ENCODE measurements at places on chromosomes 5 and 9.

- DNase-seq = no peak
Measured at GRCh38 chr5:154727361-154727760, 27.8 kb upstream of the LARP1 start.

DNA sequence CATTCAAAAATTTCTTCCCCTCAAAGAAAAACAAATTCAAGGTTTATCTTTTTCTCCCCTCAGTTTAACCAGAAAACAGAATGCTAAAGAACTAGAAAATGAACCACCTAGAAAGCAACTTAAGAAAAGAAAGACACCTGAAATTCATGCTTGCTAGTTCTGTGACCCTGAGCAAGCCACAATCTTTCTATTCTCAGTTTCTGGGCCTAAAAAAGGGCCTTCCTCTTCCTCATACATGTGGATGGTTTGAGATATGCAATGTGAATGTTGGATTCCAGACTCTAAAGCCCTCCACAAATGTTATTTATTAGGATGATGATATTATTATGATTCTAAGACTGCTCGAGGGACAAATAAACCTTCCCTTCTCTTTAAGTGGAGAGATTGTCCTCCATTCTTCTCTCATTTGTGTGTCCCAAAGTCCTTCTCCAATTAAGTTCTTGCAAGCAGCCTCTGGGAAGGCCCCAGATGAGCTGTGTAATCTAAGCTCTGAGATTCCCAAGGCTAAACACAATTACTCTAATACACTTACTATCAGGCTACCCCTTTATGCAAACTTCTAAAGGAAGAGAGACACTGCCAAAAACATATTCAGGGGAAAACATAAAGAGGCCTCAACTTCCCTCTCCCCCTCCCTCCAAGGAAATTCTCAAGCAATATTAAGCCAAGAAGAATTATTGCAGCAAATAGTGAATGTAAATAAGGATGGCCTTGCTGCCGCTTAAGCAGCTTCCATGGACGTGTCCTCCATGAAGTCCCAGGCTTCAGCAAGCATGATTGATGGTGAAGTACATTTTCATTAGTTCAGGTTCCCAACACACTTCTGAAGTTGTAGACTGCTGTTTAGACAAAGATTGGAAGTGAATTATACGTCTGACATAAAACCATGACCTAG lies 80.2 kb downstream of the PRKACG start:
- DNase-seq = no peak

DNA sequence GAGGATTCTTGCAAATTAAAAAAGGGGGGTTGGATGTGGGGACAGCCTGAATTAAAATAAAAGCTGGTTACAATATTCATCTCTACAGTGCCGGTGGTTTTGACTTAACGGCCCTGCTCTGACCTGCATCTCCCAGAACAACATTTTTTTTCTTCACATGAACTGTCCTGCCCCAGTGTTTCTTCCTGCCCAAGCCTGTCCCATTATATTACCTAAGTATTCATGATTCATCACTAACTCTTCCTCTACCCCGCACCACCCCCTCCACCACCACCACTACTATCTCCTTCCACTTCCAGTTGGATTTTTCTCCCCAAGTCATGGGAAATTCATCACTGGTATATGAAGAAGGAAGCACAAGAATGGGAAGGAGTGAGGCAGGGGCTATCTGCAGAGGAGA lies 90.1 kb downstream of the ZFAND5 start:
- no peak for DNase-seq

DNA sequence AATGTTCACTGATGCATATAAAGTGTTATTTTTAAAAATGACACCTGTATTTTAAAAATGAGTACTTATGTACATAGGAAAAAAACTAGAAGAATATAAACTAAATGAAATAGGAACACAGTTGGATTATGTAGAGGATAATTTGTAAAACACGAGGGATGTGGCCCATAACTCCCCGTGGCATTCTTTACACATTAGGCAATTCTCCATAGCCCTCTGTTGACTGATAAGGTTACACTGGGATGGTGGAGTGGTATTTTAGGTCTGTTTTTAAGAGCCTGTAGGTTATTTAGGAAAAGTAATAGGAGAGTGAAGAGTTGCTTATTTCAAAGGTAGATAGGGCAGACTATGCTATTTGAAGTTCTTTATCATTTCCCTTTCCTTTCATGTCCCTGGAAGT lies 1.8 kb downstream of the CAVIN4 start:
- no peak for DNase-seq

DNA sequence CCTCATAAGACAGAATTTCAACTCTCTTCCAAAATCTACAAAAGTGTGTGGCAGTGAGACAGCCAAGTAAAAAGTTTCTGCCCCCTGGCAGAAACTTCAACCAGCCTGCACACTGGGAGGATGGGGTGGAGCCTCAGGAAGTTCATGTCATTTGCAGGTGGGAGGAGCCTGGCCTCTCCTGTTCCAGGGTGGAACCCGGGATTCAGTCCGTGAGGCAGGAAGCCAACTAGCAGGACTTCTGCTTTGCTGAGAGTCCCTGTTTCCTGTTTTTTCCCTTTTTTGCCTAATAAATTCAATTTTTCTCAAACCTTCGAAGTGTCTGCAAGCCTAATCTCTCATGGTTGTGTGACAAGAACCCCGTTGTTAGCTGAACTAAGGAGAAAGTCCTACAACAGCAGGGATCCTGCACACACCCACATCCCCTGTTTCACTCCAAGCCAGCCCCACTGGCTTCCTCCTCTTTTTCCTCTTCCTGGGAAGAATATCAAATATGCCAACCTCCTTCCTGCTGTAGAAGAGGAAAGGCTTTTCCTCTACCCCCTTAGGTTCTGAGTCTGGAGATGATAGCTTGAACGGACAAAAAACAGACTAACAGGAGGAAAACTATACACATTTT lies 69.3 kb downstream of the ALDH7A1 start:
- no peak for DNase-seq

DNA sequence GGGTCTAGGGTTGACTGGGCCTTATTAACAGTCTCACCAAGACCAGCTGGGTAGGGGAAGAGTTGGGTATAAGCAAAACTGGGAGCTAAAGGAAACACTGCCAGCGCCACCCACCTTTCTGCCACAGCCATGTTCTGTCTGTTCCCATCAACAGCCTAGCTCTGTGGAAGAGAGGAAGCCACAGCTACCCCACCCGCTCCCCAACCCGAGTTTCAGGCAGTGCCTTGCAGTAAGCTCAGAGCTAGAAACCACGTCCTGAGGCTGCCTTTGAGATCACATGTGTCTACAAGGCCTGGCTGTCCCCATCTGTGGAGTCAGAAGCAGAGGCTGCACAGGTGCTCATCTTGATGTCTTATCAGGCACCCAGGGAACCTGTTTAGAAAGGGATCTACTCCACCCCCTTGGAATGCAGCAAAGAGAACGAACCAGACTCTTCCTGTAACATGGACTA lies 15.3 kb downstream of the HNRNPH1 start:
- DNase-seq = peak; percentile 51

DNA sequence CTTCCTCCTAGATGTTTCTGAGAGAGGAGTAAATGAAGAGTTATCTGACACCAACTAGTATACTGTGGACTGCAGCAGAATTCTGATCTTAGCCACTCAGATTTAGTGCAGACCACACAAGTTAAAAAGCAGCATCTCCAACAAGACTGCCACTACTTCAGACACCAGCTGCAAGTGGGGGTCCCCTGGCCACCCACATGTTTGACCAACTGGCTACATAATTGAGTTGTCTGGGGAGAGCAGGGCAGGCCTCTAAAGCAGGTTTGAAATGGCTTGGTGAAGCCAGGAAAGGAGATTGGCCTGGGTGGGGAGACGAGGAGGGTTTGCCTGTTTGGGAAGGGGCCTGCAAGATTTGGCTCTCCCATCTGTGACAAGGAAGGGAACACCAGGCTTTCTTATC lies 40.5 kb upstream of the FAM81B start:
- no peak for DNase-seq

DNA sequence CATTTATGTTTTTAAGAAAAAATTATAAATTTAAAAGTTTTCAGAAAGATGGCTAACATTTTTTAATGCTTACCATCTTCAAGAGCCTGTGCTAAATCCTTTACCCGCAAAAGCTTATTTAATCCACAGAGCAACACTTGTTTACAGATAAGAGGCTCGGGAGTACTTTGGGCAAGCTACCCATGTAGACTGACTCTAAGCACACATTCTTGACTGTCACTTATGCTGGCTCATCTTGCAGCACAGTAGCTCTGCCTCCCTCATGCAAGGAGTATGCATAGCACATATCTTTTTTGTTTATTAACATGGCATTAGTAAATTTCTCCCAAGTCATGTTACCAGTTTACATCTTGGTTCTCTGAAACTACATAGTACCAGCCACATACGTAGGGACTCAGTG lies 14.7 kb downstream of the SH3RF2 start:
- no peak for DNase-seq

DNA sequence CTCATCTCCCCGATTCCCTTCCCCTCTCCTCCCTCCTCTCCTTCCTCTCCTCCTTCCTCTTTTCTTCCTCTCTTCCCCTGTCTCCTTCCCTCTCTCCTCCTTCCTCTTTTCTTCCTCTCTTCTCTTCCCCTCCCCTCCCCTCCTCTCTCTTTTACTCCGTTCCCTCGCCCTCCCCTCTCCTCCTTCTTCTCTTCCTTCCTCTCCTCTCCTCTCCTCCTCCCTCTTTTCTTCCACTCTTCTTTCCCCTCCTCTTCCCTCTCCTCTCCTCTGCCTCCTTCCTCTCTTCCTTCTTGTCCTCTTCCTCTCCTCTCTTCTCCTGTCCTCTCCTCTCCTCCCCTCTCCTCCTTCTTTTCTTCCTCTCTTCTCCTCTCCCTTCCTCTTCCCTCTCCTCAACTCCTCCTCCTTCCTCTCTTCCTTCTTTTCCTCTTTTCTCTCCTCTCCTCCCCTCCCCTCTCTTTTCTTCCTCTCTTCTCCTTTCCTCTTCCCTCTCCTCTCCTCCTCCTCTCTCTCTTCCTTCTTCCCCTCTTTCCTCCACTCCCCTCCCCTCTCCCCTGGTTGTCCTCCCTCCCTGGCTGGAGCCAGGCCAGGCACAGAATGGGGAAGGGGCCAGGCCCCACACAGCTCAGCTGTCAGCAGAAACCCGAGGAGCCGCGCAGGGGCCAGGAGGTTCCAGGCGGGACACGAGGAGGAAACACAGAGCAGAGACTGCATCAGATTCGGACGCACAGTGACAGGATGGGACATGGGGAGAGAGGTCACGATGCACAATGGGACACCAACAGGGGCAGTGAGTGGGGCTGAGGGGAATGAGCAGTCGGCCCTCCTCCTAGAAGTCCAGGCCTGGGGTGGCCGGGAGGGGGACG lies 48.0 kb downstream of the CAMK2A start:
- no peak for DNase-seq

DNA sequence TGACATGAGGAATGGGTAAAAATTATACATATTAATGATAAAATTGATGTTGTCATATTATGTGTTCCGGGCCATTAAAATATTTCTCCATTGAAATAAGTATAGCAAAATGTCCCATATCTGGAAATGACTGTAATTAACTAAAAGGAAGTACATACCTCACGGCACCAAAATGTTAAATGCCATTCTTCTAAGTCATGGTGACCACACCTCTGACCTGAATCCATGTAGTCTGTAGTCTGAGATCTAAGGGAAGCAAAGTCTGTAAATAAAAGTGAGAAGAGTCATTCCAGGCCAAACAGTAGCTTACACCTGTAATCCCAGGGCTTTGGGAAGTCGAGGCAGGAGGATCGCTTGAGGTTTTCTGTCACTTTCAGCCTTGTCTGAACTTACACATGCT lies 8.7 kb upstream of the GDA start:
- DNase-seq = no peak

GRCh38 chr5:7269591-7270274 lies 126.2 kb upstream of the ADCY2 start:
- no peak for DNase-seq

- DNase-seq = no peak
Measured at GRCh38 chr5:109694451-109694891, 4.7 kb downstream of the MAN2A1 start.

GRCh38 chr9:93308158-93308602 lies 124.2 kb downstream of the WNK2 start:
- no peak for DNase-seq

GRCh38 chr9:137141976-137142936 lies 3.3 kb downstream of the GRIN1 start:
- DNase-seq = no peak

Measured in activated T-cell treated with anti-CD3 and anti-CD28 coated beads, Interleukin-2, amount 50 U/mL, for 24 hours (primary cell).